Renal cortical epithelial cell (primary cell): ENCODE measurements at places on chromosomes 1 and 21. TPM values are rescaled to one million over a fixed set of nuclear protein-coding genes. Genes with fewer than 3 reads are reported as not detected.

- DNase-seq: no peak
These were observed 104.0 kb downstream of the GDAP2 start for GRCh38 chr1:117825414-117825813.

DNA sequence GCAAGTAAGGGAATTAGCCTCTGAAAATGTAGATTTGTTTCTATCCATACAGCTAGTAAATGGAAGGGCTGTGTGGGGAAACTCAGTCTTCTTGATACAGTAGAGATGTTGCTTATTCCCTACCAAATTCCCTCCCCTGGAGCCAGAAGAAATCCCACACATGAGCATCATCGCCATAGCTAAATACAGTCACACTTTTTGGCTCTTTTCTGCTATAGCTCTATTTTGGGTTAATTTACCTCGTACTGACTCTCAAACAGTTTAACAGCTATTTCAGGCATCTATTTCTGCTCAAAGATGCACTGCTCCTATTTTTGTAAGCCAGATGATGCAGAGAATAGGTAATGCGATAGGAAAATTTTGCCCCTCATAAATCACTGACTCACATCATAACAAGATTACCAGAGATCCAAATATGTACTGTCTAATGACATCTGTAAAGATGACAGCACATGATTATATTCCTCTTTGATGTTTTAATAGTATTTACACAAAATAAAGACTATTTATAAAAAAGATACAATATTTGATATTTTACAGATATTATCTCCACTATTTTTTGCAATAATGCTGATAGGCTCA lies 58.6 kb downstream of the XCL1 start:
- no peak for DNase-seq

DNA sequence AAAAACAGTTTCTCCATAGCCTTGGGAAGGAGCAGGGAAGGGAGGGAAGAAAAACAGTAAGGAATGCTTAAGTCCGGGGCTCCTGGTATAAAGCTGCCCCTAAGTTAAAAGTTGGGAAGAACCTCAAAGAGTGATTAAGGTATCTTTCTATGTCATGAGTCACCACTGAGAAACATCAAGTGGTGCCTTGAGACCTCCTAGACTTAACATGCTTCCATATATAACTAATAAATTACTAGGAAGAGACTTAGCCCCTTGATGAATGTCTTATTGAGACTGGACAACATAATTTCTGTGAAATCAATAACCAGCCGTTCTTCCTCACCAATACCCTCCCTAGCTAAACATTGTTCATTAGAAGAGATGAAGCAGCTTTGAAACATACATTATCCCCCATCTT lies 121.8 kb upstream of the SLC44A3 start:
- peak; percentile 63 for DNase-seq

GRCh38 chr1:20462397-20462796 lies 23.6 kb downstream of the CAMK2N1 start:
- no peak for DNase-seq

DNA sequence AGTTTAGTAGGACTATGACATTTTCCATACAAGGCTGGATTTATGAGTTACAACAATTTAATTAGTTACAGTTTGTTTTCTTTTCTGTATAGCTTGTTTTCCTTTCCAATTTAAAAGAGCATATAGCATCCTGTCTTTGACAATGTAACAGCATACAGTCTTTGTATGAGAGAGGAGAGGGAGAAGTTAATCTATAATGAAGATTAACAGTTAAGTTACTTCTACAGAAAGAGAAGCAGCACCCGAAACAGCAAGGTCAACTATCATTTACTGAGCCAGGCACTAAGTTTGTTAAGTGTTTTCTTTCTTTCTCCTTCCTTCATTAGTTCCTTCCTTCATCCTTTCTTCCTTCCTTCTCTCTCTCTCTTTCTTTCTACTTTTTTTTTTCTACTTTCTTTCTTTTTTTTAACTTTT lies 52.3 kb upstream of the RAB4A start:
- no peak for DNase-seq

DNA sequence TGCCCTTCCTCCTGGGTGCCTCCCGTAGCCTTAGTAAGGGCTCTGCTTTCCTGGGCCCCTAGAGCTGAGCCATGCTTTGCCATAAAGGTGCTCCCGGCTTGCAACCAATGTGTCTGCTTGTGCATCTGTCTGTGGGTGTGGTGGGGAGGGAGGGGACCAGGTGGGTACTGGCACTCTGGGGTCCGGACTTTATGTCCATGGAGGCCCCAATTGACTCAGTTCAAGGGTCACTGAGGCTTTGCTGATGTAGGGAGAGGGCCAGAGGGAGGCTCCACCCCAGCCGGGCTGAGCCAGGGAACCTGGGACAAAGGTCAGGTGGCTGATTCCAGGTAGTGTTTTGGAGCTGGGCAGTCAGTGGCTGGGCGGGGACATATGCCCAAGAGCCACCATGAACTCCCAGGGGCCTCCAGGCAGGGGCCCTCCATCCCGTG lies 15.0 kb downstream of the TNFRSF25 start:
- DNase-seq: no peak

DNA sequence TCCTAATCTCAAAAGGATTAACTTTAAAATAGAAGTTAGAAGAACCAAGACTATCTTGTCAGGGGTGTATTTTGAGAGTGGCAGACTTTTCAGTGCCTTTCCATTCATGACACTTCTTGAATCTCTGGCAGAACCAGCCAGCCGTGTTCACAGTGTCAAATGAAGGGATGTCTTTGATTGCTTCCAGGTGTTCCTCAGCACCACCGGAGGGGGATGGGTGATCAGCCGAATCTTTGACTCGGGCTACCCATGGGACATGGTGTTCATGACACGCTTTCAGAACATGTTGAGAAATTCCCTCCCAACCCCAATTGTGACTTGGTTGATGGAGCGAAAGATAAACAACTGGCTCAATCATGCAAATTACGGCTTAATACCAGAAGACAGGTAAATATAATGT lies 32.3 kb downstream of the FMO1 start:
- DNase-seq: no peak

- no peak for DNase-seq
These were observed 165.8 kb upstream of the HMCN1 start for GRCh38 chr1:185568155-185569123.

- DNase-seq: peak; percentile 77
These were observed 133.4 kb downstream of the SYT2 start for GRCh38 chr1:202576816-202577215.

ACTN2 gene
- total RNA-seq: 0.05 TPM in 1 of 2 replicates, not detected in the other

FAM163A gene
- total RNA-seq: not detected in 2 replicates

OR2AK2 gene
- not detected in 2 replicates for total RNA-seq

OR10T2 gene
- not detected in 2 replicates for total RNA-seq

TSTD1 gene
- 45.1 and 106 TPM in 2 replicates for total RNA-seq
